ENCODE measurements at places on chromosomes 5 and 9.

GRCh38 chr5:116421080-116421629 is 153.5 kb downstream of the SEMA6A start:
- DNase-seq, result no peak

GRCh38 chr9:137008312-137008711 is 11.9 kb upstream of the CLIC3 start:
- no peak for DNase-seq

DNA sequence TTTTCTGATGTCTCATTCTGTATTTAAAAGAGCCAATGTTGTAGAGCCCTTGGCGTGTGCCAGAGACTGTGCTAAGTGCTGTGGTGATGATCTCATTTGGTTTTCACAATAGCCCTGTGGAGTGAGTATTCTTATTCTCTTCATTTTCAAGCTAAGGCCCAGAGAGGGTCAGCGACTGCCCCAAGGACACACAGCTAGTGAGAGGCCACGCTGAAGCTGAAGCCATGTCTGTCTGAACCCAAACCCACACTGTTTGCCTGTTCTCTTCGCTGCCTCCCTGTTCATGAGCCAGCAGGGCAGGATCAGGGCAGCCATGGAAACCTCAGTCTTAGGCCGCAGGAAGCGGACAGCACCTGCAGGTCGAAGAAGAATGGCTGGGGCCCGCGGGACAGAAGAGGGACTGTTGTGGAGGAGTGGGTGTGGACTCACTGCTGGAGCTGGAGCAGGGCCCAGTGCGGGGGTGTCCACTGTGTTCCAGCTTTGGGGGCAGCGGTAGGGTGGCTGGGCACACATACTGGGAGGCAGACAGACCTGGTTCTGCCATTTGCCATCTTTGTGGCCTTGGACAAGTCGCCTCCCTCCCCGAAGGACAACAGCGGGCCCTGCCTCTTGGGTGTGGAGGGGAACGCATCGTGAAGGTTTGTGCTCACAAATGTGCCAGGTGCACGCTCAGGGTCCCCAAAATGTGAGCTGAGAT is 257.9 kb upstream of the MVB12B start:
- DNase-seq, result no peak

DNA sequence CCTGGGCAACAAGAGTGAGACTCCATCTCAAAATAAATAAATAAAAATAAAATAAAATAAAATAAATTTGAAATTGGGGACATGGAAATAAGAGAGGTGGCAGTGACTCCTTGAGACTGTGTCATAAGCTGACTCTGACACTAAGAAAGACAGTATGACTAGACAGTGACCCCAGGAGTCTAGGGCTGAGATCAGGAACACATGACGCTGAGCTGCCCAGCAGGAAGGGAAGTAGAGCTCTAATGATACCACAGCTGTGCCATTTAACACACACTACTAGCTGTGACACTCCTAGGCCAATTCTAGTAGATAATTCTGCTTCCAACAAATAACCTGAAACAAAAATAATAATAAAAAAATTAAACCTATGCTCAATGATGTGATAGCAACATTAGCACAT is 293.0 kb downstream of the SEC61B start:
- DNase-seq, result no peak

DNA sequence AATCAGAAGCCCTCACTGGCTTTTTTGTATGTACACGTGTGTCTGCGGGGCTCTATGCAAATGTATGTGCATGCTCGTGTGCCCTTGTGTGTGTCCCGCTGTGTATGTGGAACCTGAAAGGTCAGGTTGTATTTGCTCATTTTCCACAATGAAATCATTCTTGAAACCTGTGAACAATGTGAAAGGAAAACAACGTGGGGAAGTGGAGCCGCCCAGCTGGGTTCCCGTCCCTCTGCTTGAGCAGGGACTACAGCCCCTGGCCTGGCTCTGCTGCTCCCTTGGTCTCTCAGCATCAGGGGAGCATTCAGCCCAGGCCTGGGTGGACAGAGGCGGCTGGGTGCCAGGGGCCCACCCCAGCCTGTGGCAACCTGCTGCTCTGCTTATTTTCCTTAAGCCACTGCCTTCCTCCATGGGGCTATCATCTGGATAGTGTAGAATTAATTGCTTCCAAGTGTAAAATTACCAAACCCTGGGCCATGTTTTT is 3.0 kb downstream of the ECSCR start:
- DNase-seq, result no peak
